Endothelial cell of coronary artery (primary cell): ENCODE measurements at places on chromosomes 12 and 14. TPM values are rescaled to one million over a fixed set of nuclear protein-coding genes. Genes with fewer than 3 reads are reported as not detected.

Gene GZMB
- total RNA-seq = not detected in 2 replicates

Gene FAR2
- total RNA-seq = 34.2 and 40.8 TPM in 2 replicates

Gene RHEBL1
- total RNA-seq = 0.94 and 2.1 TPM in 2 replicates

Gene ATF1
- total RNA-seq = 20.0 and 25.5 TPM in 2 replicates

Gene TMCC3
- 18.3 and 30.9 TPM in 2 replicates for total RNA-seq

Gene C12orf50
- total RNA-seq = 0.09 TPM in 1 of 2 replicates, not detected in the other

Gene RAD51AP1
- total RNA-seq = 4.6 and 11.6 TPM in 2 replicates

Gene TSHR
- total RNA-seq = not detected in 2 replicates

Gene LMNTD1
- total RNA-seq = 0.45 TPM in 1 of 2 replicates, not detected in the other

Gene ZNF385A
- total RNA-seq = 0.45 and 1.1 TPM in 2 replicates

Gene LRP1
- total RNA-seq = 4.1 and 46.5 TPM in 2 replicates

Gene TCL1A
- total RNA-seq = not detected in 2 replicates

Gene HOXC10
- total RNA-seq = not detected in 2 replicates

Gene ITGB7
- total RNA-seq = 0.18 and 0.38 TPM in 2 replicates

Gene SLC25A21
- total RNA-seq = 0.09 and 1.5 TPM in 2 replicates

Gene SCNN1A
- 0.09 TPM in 1 of 2 replicates, not detected in the other for total RNA-seq

Gene MANSC4
- total RNA-seq = not detected in 2 replicates

Gene GAS2L3
- 13.6 and 28.0 TPM in 2 replicates for total RNA-seq

Gene STYK1
- 5.2 and 19.5 TPM in 2 replicates for total RNA-seq

Gene ZC2HC1C
- total RNA-seq = 0.90 and 0.94 TPM in 2 replicates

Gene DPF3
- 6.0 and 18.5 TPM in 2 replicates for total RNA-seq

Gene RND1
- 1.5 and 2.9 TPM in 2 replicates for total RNA-seq

Gene TAS2R42
- not detected in 2 replicates for total RNA-seq

Gene FGD6
- total RNA-seq = 8.9 and 13.2 TPM in 2 replicates

Gene RD3L
- not detected in 2 replicates for total RNA-seq

Gene PAPLN
- total RNA-seq = 1.5 and 2.7 TPM in 2 replicates

Gene FOXG1
- total RNA-seq = under 0.01 TPM in 1 of 2 replicates, not detected in the other

Gene SLC38A4
- under 0.01 TPM in 1 of 2 replicates, not detected in the other for total RNA-seq

Gene TAS2R46
- total RNA-seq = 1.3 and 3.1 TPM in 2 replicates

Gene CLEC4D
- total RNA-seq = not detected in 2 replicates

Gene PTHLH
- total RNA-seq = 1.8 and 2.0 TPM in 2 replicates

Gene CKAP4
- 96.0 and 159 TPM in 2 replicates for total RNA-seq

Gene WNT1
- total RNA-seq = not detected in 2 replicates

Gene LRP1-AS
- total RNA-seq = not detected in 2 replicates

Gene ESPL1
- total RNA-seq = 3.6 and 5.9 TPM in 2 replicates

Gene SLC8A3
- total RNA-seq = 0.09 and 1.4 TPM in 2 replicates

Gene TEX22
- 0.09 and 0.27 TPM in 2 replicates for total RNA-seq

Gene KRT5
- total RNA-seq = 0.18 and 0.28 TPM in 2 replicates

Gene RNASE1
- total RNA-seq = 46.7 and 82.6 TPM in 2 replicates

Gene TAS2R19
- 3.4 and 8.8 TPM in 2 replicates for total RNA-seq

Gene LUM
- total RNA-seq = 0.18 and 1.2 TPM in 2 replicates

Gene ZNF664
- 45.6 and 45.7 TPM in 2 replicates for total RNA-seq

Gene SCN8A
- 5.7 and 16.6 TPM in 2 replicates for total RNA-seq

Gene LGR5
- total RNA-seq = not detected in 2 replicates

Gene LRTM2
- total RNA-seq = not detected in 2 replicates

Gene SELPLG
- total RNA-seq = 0.27 and 0.38 TPM in 2 replicates

Gene RPL10L
- not detected in 2 replicates for total RNA-seq
